ENCODE measurements at places on chromosomes 2 and 18.

GRCh38 chr2:62814123-62814522, 108.6 kb downstream of the EHBP1 start:
- peak; percentile 93 for DNase-seq

- DNase-seq, result peak; percentile 51
Measured at GRCh38 chr18:35143622-35144596, 96.9 kb upstream of the ZNF397 start.

GRCh38 chr18:45712061-45712460, 11.9 kb upstream of the SLC14A1 start:
- DNase-seq, result no peak

DNA sequence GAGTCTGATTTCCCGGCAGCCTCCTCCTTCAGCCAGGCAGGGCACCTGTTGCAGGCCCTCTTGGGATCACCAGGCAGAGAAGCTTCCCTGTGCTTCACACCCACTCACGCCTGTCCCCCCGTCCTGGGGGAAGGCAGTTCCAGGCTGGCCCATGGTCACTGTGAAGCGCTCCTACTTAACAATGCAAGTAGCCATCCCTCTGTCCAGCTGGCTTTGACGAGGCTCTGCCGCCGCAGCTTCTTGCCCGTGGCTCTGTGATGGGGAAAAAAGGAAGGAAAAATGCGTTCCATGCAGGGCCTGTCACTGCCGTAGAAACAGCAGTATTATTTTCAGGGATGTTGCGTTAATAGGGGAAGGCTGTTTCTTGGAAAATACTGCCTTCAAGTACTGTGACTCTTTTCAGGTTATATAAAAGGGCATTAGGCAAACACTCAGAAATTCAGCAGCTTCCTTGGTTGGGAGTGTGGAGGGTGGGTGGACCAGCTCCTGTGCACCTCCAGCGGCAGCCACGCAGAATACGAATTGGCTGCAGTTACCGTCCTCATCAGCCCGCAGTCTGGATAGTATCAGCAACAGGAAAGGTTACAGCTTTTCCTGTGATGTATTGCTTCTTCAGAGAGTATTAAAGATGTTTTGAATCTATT, 232.3 kb downstream of the KLHL29 start:
- peak; percentile 31 for DNase-seq

DNA sequence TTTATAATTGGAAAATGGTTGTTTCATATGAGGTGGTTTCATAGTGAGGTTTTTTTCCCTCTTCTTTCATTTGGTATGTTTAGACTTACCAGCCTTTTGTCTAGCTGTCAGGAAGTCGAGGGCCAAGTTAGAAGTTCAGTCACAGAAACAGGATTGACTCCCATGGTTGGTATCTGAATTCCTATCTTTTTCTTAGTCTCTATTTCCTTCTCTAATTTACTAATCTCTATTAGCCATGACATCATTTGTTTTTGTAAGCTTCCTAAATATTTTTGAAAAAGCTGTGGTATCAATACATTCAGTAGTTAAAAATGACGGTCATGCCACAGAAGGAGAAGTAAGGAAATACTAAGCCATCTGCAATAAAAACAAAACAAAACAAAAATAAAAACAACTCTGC, 206.9 kb downstream of the CCDC85A start:
- DNase-seq, result peak; percentile 31

- no peak for DNase-seq
Measured at GRCh38 chr18:26992926-26993325, 127.4 kb upstream of the AQP4 start.

- no peak for DNase-seq
Measured at GRCh38 chr18:21979759-21980158, 189.6 kb upstream of the GATA6 start.

DNA sequence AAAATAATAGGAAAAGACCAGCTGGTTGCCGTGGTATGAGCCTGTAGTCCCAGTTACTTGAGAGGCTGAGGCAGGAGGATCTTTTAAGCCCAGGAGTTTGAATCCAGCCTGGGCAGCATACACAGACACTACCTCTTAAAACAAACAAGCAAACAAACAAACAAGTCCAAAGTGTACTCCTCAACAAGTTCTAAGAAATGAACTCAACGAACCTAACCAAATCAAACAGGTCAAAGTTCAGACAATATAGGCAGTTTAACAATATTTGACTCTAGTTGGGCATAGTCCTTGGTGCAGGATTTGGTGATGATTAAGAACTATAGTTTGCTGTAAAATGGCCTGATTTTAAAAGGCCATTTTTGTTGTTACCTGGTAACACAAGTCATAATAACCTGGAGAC, 41.9 kb upstream of the RHOB start:
- DNase-seq, result no peak

DNA sequence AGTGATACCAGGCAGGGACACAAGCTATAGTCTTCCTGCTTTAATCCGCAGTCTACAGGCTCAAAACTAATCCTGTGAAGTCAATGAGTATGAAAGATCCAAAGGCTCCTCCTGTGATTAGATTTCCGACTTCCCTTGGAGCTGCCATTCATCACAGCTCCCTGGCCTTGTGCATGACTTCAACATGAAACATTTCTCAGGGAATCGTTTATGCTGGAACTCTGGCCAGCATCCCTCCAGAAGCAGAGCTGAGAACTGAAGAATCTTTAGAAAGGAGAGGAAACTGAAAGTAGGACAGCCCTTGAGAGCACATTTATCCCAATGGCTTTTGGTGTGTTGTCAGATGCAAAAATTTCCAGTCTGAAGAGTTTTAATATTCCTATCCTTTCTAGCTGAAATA, 84.3 kb upstream of the SESTD1 start:
- no peak for DNase-seq

- no peak for DNase-seq
Measured at GRCh38 chr18:75052475-75052874, 156.5 kb downstream of the PTGR3 start.

GRCh38 chr2:121617042-121617599, 32.1 kb downstream of the CLASP1 start:
- peak; percentile 9 for DNase-seq

- peak; percentile 90 for DNase-seq
Measured at GRCh38 chr2:54634564-54635511, 88.6 kb upstream of the EML6 start.

GRCh38 chr2:62050456-62051045, 145.1 kb downstream of the COMMD1 start:
- no peak for DNase-seq

GRCh38 chr2:99611786-99612185, 122.0 kb upstream of the REV1 start:
- no peak for DNase-seq

- peak; percentile 25 for DNase-seq
Measured at GRCh38 chr2:62785216-62785615, 79.7 kb downstream of the EHBP1 start.

DNA sequence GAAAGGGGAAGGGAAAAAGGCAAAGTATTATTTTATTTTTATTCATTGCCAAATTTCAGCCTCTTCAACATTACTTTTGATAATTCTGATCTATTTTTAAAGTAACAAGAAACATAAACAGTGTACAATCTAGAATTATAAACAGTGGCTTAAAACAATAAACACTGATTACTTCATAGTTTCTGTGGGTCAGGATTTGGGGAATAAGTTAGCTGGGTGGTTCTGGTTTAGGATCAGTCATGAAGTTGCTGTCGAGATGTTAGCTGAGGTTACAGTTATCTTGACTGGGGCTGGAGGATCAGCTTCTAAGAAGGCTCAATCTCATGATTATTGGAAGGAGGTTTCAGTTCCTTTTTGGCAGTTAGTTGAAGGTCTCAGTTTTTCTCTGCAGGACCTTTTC, 109.2 kb downstream of the SCN2A start:
- no peak for DNase-seq

- no peak for DNase-seq
Measured at GRCh38 chr18:47593744-47594472, 336.6 kb downstream of the SMAD2 start.

DNA sequence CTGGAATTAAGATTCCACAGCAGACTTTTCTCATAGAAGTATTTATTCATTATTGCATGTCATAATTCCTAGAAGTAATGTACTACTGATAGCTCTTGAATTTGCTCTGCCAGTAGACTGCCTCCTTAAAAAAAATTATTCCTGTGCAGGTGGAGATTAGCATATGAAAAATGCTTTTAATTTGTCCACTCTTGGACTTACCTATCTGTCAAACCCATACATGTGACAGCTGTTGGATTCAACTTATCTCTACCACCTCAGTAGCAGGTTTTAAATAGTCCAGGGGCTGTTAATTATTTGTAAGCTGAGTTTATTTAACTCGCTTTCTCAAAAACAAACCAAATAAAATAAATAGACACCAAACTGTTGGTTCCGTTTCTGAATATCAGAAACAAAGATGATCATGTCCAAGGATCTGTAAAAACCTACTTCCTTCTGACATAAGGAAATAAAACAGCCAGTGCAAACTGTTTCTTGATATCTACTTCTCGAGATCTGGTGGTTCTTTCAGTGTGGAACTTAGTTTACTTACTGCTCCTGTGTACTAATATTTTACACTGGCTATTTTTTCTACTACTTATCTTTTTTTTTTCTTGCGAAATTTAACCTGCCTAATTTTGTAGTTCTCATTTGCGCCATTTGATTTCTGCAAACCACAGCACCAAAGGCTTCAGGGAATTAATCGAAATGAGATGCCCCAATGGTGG, 44.2 kb downstream of the ZEB2 start:
- DNase-seq, result no peak

DNA sequence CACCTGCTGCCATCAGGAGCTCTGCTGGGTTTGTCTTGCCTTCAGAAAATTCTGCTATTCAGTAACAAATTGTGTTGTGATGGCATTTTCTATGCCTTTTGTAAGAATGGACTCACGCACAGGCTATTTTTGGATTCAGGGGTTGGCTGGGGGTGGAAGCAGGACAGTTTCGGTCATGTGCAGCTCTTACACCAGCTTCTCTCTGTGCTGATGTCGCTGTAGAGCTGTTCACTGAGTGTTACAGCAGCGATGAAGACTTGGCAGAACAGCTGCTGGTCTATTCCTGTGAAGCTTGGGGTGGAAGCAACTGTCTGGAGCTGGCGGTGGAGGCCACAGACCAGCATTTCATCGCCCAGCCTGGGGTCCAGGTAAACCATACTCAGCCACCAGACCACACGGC, 49.2 kb downstream of the TRPM8 start:
- DNase-seq, result no peak

DNA sequence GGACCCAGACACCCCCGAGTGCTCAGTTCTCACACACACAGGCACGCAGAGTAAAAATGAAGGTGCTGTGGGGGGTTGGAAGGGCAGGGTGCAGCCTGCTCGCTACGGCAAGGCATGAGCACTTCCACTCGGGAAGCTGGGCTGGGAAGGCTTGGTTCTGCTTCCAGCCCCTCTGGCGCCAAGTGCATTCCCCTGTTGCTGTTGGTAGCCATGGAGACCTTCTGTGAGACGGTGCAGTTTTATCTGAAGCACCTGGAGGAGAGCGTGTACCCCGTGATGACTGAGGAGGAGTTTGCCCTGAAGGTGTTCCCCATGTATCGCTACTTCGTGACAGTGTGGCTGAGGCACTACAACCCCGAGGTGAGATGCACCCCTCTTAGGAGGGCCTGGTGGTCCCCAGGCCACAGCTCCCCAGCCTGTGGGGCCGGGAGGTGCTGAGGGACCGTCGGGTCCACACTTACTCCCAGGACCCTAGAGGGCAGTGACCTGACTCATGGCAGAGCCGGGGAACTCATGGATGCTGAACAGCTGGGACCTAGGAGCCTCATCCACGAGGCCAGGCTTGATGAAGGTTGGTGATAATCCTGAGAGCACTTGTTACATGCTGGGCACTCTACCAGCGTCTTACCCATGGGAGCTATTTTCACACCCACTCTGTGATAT, 15.5 kb downstream of the MROH2A start:
- no peak for DNase-seq

- no peak for DNase-seq
Measured at GRCh38 chr2:79771493-79771892, 258.6 kb downstream of the CTNNA2 start.

DNA sequence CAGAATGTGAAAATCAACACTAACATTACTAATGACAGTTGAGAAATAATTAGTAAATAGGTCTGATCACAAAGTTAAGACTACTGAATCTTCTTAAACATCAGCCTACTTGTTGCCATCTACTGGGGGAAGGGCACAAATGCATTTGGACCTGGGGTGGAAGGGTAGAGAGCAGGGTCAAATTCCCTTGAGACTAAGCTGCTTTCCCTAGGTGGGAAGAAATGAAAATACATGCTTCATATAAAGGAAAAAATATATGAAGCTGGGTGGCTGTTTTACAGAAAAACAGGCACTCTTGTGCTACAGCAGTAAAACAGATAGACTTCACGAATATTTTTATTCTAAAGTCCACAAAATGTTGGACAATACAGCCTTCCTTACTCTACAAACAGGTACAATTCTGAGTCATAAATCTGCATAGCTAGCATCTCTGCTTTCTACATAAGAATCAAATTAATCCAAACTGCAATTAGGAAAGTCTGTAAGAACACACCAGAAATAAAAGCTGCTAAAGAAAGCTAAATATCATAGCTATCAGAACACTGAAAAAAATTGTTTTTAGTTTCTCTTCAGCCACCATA, 10.9 kb downstream of the TRIP12 start:
- DNase-seq, result peak; percentile 22

- peak; percentile 90 for DNase-seq
Measured at GRCh38 chr18:35513181-35513936, 15.6 kb upstream of the INO80C start.

GRCh38 chr2:203935568-203935967, 995 bp upstream of the ICOS start:
- DNase-seq, result no peak

- no peak for DNase-seq
Measured at GRCh38 chr2:239824046-239824694, 201.0 kb downstream of the NDUFA10 start.

DNA sequence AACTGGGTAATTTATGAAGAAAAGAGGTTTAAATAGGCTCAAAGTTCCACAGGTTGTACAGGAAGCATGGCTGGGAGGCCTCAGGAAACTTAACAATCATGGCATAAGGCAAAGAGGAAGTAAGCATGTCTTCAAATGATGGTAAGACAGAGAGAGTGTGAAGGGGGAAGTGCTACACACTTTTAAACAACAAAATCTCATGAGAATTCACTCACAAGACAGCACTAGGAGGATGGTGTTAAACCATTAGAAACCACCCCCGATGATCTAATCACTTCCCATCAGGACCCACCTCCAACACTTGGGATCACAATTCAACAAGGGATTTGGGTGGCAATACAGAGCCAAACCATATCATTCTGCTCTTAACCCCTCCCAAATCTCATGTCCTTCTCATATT, 34.9 kb downstream of the CFAP210 start:
- no peak for DNase-seq

Data from EL (cell line).